ENCODE measurements at places on chromosomes 1 and 21.

DNA sequence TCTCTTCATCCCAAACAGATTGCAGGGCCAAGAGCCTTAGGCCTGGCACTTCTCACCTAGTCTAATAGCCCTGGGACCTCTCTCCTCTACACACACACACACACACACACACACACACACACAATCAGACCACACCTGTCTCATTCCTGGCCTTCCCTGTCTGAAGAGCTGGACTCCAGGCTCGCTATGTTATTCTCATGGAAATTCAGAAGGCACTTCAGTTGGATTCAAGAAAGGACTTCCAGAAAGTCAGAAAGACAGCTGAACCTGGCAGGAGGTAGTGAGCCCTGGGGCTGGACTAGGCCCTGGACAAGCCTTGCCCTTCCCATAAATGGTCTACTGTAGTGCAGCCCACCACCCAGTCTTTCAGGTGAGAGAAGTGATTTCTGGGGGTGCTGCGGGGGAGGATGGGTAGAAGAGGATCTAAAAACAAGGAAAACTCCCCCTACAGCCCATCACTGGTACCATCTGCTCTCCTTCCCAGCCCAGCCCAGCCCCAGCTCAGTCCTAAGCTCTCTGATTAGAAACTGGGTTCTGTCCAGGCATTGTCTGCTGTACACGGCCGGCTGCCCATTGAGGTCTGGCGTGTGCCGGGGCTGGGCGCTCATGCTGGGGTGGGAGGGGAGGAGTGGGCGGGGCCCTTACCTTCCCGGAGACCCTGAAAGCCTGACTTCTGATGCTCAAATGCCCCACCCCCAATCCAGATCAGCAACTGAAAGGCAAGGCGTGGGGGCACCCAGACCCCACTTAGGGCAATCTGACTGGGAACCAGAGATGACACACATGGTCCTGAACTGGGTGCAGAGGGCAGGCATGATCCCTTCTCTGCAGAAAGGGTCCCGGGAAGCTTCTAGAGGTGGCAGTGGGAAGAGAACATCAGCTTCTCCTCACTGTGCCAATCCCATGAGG lies 2.5 kb downstream of the KIF21B start:
- DNase-seq, result peak; percentile 44

- peak; percentile 57 for DNase-seq
Observed at GRCh38 chr1:15618077-15618654, 908 bp downstream of the DDI2 start.

DNA sequence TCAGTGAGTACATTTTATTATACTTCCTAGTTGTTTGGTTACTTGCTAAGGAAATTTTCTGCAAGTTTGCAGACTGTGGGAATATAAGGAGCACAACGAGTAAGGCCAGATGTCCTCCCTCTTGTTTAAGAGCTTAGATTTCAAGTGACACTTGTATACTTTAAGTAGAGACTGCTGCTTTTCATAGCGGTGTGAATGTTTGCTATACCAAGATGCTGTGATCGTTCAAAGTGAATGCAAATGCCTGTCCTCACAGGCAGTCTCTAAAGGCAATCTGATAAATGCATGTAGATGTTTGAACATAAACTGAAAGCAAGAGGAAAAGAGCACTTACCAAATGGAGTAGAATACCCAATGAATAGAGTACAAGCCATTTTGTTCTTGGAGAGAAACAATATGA lies 226.4 kb downstream of the NRIP1 start:
- DNase-seq, result no peak

DNA sequence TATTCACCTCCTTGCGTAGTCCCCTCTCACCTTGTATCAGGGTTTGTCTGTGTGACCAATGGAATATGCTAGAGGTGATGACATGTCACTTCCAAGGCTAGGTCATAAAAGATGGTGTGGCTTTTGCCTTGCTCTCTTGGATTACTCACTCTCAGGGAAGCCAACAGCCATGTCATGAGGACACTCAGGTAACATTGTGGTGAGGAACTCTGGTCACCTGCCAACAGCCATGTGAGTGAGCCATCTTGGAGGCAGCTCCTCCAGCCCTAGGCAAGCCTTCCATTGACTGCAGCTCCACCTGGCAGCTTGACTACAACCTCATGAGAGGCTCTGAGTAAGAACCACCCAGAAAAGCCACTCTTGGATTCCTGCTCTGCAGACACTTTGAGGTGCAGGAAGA lies 11.0 kb upstream of the HEYL start:
- DNase-seq, result no peak

DNA sequence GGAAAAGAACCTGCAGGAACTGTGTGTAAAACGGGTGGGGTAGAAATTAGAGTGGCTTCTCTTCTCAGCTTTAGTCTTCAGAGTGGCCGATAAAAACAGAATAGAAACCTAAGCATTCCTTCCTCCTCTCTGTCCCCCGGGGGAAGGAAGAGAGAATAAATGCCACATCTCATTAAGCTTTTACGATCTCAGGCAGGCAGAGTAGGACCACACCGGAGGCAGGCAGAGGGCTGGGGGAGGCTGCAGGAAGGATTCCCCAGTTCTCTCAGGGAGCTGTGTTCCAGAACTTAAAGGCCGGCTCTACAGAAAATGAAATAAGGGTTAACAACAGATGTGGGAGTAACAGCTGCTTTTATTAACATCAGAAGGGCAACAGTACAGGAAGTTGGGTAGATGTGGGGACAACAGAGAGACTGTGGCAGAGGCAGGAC lies 24.5 kb upstream of the MEF2D start:
- peak; percentile 76 for DNase-seq

GRCh38 chr1:7261490-7261889 lies 476.2 kb downstream of the CAMTA1 start:
- DNase-seq, result no peak

- no peak for DNase-seq
Observed at GRCh38 chr1:32516402-32516801, 22.8 kb upstream of the ZBTB8A start.

- no peak for DNase-seq
Observed at GRCh38 chr1:65626003-65626402, 166.7 kb upstream of the PDE4B start.

DNA sequence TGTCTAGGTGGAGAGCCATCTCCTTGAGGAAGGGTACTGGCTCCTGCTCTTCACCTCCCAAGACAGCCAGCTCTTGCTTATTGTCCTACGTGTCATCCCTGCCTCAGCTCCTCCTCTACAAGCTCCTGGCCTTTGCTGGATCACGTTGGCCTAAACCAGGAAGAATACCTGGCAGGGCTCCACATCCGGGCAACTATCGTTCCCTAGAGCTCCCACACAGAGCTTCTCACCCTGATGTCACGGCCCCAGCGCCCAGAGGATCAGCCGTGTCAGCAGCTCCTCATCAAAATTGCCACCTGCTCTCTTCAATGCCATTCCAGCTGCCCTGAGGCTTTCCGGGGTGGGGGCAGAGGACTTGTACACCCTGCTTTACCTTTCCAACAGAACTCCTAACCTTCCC lies 1.9 kb upstream of the TPM3 start:
- no peak for DNase-seq

- no peak for DNase-seq
Observed at GRCh38 chr21:46350571-46350970, 26.6 kb downstream of the PCNT start.

DNA sequence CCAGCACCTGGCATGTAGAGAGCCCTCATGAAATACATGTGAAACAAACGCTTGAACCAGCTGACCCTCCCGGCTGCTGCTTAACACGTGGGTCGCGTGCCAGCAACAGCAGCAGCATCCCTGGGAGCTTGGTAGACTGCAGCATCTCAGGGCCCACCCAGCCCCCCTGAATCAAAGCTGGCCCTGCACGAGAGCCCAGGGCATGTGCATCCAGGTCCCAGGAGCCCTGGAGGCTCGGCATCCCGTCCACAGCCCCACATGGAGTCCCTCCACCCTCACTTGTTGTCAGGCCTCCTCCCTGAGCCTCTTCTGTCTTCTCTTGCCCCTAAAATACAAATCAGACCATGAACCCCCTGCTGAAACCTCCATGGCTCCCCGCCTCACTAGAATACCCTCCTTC lies 123.1 kb downstream of the MATN1 start:
- no peak for DNase-seq

DNA sequence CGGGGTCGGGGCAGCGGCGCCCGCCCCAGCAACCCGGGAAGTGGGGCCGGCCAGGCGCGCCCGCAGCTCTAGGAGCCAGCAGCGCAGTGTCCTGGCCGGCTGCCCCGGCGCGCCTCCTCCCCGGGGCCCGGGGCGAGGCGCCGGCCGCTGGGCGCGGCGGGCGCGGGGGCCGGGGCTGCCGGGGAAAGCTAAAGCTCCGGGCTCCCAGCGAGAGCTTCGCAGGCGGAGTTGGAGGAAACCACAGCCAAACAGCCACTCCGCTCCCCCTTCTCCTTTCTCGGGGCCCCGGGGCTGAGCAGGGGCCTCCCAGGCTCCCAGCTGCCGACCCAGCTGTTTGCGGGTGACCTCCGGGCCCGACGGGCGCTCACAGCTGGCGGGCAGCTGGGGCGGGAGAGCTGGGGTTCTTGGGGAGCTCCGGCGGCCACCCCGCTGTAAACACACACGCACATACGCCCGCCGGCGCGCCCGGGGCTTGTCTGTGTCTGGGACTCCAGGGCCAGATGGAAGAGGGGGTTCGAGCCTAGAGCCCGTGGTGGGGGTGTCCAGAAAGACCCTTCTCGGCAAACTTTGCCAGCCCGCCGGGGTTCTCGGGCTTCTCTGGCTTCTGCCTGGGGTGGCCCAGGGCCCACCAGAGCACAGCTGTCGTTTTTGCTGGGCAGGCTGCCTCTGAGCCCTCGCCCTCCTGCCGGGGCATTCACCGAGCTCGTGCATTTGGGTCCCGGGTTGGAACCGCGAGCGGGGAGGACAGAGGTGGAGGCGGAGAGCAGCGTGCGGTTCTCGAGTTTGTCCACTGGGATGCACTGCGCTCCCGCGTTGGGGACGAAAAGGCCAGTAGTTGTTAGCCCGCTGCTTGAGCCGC lies 1.5 kb downstream of the AJAP1 start:
- peak; percentile 28 for DNase-seq

DNA sequence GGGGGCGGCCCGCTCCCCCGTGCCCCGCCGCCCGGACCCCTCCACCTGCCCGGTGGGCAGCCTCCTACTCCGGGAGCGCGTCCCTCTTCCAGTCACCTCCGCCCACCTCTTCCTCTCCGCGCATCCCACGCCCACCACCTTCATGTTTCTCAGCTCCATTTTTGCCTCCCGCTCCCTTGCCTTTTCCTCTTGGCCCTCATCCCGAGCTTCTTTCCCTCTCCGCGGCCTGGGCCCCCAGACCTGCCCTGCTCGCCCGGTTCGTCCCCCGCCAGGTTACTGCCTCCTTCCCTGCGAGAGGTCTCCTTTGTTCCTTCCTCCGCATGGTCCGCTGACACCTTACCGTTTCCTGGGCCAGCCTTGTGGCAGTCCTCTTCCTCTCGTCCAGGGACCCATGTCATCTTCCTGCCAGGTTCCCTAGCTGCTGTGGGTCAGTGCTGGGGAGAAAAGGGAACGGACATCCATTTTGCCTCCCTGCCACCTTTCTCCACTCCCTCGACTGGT lies 563 bp downstream of the QSOX1 start:
- DNase-seq, result peak; percentile 34

GRCh38 chr1:65114322-65114721 lies 33.7 kb upstream of the AK4 start:
- DNase-seq, result no peak

- no peak for DNase-seq
Observed at GRCh38 chr1:244395965-244396364, 55.7 kb downstream of the ADSS2 start.

DNA sequence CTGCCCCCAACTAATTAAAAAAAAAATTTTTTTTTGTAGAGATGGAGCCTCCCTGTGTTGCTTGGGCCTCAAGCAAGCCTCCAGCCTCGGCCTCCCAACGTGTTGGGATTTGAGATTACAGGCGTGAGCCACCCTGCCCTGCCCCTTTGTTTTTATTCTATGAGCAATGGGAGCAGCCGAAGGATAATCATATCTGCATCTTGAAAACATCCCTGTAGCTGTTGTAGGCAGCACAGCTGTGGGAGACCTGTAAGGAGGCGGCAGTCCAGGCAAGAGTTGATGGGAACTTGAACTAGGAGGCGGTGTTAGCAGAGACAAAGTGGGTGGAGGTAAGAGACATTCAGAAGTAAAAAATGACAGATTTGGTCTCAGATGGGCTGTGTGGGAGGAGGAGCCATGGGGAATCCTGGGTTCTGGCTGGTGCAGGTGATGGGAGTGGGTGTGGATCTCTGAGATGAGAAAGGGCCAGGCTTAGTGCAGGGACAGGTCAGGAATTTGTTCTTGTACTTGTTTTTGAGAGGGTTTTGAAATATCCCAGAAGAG lies 31.3 kb downstream of the STUM start:
- DNase-seq, result no peak

GRCh38 chr1:172944931-172945330 lies 105.8 kb downstream of the TNFSF18 start:
- no peak for DNase-seq

DNA sequence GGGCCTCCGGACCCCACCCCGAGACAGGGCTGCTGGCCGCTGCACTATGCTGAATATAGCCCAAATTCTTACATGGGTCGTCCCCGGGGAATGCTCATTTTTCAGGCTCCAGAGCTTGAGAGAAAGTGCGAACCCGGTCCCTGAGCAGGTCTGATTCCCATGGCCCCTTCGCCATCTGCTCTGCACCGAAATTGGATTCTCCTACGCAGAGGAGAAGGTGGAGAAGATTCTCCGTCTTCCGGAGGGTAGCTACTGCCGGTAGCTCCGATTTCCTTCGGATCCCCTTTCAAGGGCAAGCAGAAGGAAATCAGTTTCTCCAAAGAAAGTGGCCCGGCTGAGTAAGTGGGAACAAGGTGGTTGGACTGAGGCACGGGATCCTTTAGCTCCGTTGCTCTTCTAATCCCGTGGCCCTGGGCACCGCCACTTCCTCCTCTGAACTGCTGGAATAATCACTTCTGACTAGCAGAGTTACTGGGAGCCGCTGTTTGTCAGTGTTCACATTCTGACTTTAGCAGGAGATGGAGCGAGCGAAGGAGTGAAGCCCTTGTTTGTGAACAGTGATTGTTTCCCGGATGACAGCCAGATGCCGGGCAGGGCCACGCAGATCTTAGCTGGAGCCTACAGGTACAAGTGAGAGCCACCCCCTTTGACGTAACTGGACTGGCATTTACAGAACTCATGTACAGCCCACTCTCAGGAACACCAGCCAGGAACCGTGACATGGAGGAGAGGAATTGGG lies 1.1 kb upstream of the ZNF496 start:
- DNase-seq, result peak; percentile 60

DNA sequence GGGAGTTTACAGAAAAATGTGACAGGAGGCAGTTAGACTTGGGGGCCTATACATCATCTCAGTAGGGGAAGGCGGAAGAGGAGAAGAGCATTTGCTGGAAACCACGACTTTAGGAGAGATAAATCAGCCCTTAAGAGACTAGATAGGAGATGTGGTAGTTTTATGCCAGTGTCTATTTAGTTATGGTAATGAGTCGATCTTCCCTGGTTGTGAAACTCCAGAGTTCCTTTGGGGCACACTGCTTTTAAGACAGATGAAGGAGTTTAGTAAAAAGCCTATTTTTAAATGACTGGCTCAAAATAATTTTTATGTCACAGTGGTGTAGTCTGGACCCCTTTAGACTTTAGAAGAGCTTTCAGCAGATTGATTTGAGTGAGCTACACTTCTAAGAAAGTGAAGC lies 7.8 kb downstream of the PGM1 start:
- DNase-seq, result no peak

GRCh38 chr1:53595906-53596305 lies 136.7 kb downstream of the DMRTB1 start:
- DNase-seq, result no peak

- no peak for DNase-seq
Observed at GRCh38 chr1:227010645-227011044, 70.6 kb downstream of the COQ8A start.
